Fibroblast of skin of right quadriceps (primary cell): ENCODE measurements at places on chromosomes 5 and 9.
A peak's percentile ranks its signal among the peaks of the same experiment; 100 is the strongest.

DNA sequence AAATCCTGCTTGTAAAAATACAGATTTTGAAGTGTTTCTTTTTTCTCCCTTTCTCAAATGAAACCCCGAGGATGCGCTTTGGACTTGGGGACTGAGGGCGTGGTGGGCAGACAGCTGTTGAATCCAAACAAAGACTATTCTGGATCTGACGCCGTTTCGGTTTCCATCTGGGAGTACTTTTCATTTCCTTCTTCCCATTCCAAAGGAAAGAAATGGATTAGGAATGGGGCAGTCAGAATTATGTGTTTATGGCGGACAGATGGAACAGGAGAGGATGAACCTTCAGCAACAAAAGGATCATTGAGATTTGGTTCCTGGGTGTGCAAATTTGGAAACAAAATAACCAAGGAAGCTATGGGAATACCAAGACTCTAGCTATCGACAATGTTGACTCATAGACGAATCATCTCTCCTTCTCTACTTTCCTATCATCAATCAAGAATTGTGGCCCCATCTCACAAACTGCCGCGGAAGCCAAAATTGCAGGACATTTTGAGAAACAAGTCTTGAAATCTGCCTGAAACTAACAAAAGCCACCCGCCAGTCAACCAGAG is 300.6 kb downstream of the PARP8 start:
- no peak for DNase-seq

DNA sequence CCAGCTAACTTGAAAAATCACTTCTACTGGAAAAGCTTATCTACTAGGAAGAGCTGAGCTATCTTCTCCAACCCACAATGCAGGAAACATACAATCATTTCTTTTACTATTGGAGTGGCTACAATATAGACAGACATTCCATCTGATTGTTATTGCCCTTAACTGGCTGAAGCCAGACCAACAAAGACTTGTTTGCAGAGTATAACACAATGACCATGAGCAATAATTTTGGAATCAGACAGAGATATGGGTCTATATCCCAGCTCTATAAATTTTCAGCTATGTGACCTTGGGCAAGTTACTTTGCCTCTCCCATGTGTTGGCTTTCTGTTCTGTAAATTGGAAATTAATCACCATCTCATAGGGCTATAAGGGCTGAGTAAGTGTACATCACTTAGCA is 244.7 kb upstream of the SLC30A5 start:
- no peak for DNase-seq

DNA sequence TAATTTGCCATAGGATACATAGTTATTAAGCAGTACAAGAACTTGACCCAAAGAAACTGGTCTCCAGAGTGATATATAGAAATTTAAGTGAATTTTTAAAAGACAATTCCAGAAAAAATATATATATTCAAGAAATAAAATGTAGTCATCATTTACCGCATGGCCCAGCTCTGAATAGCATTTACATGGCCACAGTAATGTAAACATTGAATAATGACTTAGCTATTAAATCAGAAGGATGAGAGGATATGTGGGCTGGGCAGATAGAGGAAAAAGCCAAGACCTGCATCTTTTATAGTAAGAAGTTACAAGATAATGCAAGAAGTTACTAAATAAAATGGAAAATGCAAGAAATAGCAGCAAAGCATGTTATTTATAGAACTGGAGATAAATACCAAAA is 405.2 kb upstream of the WWC1 start:
- DNase-seq, result peak; percentile 52

DNA sequence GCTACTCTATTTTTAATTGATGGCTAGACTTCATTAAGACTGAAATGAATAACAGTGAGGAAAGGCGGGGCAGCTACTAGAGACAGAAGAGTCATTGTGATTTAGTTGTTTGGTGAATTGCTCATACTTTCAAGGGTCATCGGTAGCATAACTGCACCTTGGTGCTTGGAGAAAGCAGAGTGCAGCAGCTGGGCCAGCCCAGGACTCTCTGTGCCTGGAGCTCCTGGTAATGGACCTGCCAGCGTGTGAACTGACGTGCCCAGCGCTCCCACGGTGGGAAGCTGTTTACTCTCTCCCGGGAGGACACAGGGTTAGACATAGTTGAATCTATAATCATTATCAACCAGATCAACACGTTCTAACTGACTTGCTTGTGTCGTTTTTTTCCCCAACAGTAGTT is 42.9 kb downstream of the LURAP1L start:
- DNase-seq, result no peak

DNA sequence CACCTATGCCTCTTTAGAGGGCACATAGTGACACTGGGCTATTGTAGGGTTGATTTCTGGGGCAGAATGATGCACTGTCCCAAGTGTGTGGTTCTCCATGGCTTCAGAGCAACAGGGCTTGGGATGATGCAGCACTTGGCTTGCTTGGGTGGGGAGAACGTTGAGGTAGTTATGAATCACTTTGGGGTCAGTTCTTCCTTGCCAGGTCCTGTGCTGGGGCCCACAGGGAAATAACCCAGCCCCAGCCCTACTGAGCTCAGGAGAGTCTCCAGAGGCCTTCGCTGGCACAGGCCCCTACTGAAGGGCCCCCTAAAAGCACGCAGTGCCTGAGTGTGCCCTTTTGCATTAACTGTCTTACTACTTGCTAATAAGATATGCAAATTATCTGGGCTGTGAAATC is 24.2 kb downstream of the JADE2 start:
- DNase-seq, result peak; percentile 52

DNA sequence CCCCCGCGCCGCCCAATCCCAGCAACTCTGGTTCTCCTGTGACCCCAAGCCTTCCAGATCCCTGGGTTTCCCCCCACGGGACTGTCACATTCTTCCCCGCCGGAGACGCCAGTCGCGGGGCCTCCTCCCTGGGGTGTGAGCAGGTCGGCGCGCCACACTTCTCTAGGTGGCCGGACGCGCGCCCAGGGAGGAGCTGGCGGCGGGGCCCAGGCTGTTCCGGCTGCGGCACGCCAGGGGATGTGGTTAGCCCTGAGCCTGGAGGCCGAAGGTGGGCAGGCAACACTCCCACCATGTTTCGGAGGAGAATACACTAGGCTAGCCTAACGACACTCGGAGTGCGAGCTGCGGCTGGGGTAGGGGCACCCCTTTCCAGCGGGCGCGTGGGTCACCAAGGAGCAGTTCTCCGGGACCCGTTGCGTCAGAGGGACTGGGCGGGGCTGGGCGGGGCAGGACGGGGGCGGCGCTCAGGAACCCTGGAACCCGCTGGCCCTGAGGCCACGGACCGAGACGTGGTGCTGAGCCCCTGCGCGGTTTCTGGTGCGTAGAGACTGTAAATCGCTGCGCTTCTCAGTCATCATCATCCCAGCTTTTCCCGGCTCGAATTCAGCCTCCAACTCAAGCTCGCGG is at the start of gene SLC27A6:
SLC27A6 (plus strand) TSS at position 478 of the 627 bp plus-strand sequence. CDS start 650 bp downstream, outside the sequence.
- DNase-seq, result no peak

DNA sequence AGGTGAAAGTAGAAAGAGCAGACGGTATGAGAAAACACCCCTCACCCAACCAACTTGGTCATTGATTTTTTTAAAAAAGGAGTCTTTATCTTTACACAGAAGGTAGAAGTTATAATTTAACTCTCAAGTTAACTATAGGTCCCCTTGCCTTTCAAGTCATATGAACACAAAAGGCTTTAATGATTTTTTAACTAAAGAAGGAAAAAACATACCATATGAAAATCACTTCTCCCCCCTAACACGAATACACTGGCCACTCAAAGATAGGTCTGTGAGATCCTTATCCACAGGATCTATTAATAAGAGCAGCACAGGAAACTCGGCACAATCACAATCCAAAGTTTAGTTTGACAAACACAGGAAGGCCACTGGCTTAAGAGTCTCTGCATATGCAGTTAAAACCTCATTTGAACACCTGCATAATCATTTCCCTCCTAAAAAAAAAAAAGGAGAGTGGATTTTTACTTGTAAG is 138.0 kb downstream of the ENC1 start:
- DNase-seq, result no peak

GRCh38 chr5:180067986-180068385 is 3.6 kb downstream of the RNF130 start:
- DNase-seq, result no peak

GRCh38 chr5:158958021-158958994 is 141.4 kb downstream of the EBF1 start:
- peak; percentile 42 for DNase-seq

- DNase-seq, result no peak
These were observed 17.9 kb downstream of the CSF1R start for GRCh38 chr5:150068472-150068871.

GRCh38 chr5:80569961-80570786 is at the start of gene ANKRD34B:
ANKRD34B (minus strand) TSS chr5:80570280; CDS start chr5:80560019, 10,261 bp downstream.
- DNase-seq, result no peak

DNA sequence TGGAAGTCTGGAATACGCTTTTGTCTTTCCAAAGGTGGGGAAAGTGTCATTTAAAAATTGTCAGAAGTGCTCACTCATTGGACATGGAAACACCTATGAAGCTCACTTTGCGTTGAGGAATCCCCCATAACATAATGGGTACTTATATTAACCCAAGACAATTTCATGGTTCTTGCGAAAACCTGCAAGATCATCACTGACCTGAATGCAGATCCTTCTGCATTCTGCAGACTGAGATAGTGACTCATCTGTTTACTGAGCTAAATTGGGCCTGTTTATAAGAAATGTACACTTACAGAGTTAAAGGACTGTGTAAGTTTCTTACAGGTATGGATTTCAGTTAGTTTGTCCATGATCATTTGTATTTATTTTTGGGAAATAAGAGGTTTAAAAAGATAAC is 153.0 kb downstream of the HMHB1 start:
- no peak for DNase-seq

DNA sequence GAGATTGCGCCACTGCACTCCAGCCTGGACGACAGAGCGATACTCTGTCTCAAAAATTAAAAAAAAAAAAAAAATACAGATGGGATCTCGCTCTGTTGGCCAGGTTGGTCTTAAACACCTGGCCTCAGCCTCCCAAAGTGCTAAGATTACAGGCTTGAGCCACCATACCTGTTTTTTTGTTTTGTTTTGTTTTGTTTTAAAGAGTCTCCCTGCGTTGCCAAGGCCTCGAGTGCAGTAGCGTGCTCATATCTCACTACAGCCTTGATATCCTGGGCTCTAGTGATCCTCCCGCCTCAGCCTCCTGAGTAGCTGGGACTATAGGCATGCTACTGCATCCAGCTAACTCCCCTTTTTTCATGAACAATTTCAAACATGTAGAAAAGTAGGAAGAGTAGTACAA is 7.2 kb downstream of the ATP6V0E1 start:
- no peak for DNase-seq

- no peak for DNase-seq
These were observed 90.2 kb downstream of the SAXO1 start for GRCh38 chr9:18942801-18943200.

GRCh38 chr9:137198902-137199283 is 1.6 kb downstream of the TPRN start:
- DNase-seq, result no peak

- peak; percentile 12 for DNase-seq
These were observed 599.9 kb downstream of the CSNK1G3 start for GRCh38 chr5:124111886-124112285.

DNA sequence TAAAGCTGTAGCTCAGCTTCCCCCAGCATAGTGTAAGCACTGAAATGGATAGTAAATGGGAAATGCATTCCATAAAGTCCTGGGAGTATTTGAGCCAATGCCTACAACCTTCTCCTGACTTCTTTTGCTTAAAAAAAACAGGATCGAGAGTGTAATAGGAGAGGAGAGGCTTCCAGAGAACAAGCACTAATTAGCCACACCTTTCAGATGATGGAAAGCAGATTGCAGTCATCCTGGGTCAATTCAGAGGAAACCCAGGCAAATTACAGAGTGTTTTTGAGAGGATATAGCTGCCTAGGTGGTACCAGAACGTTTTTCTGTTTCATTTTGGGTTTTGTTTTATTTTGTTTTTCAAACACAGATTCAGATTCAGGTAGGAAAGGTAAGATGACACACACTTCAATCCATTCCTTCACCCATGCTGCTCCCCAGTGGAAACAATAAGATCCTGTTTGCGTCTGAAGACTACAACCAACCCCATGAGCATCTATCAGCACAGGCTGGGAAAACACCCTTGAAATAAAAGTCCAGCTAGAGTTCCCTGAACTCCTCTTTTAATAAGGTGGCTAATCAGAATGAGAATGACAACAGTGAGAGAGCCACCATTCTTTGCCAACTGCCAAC is 95.6 kb downstream of the RFK start:
- DNase-seq, result peak; percentile 20

GRCh38 chr5:110401881-110402280 is 324.6 kb downstream of the TMEM232 start:
- peak; percentile 69 for DNase-seq
